ENCODE measurements at places on chromosomes 4 and X.

GRCh38 chr4:7333801-7334421 is 100.8 kb downstream of the PSAPL1 start:
- no peak for DNase-seq

DNA sequence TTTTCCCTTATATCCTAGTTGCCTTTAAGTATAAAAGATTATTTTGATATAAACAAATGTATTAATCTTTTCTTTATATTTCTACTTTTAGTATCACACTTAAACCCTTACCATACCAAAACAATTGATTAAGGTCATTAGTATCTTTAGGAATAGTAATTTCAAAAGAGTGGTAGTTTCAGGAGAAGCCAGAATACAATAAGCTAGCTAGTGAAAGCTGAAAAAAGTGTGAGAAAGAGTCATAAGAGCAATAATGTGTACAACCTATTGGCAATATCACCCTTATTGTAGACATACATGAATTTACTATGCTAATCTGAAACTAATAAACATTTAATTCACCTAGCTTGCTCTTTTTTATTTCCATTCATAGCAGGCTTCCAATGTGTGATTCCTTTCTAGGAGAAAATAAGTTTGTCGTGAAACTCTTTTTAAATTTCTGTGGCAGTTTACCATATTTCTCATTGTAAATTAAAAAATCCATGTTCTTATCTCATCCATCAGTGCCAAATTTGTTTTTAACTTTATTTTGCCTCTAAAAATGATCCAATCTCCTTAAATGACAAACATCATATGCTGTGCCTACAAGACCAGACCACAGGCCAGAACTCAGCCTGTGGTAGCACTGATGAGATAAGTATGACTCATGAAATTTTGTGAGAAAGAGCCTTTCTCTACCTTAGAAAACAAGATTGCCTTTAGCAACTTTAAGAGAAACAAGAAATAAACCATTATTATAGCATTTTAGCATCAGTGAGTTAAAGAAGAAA is 8.1 kb downstream of the NEK1 start:
- DNase-seq: peak; percentile 70

GRCh38 chrX:107506596-107507031 is 57.2 kb downstream of the FRMPD3 start:
- DNase-seq: no peak

- DNase-seq: no peak
These were observed 40.9 kb upstream of the STS start for GRCh38 chrX:7106649-7107048.

GRCh38 chr4:53748328-53748772 is 157.1 kb upstream of the LNX1 start:
- no peak for DNase-seq
